ENCODE measurements at places on chromosomes 5 and 9. TPM values are rescaled to one million over a fixed set of nuclear protein-coding genes. Genes with fewer than 3 reads are reported as not detected.
A peak's percentile ranks its signal among the peaks of the same experiment; 100 is the strongest.

DNA sequence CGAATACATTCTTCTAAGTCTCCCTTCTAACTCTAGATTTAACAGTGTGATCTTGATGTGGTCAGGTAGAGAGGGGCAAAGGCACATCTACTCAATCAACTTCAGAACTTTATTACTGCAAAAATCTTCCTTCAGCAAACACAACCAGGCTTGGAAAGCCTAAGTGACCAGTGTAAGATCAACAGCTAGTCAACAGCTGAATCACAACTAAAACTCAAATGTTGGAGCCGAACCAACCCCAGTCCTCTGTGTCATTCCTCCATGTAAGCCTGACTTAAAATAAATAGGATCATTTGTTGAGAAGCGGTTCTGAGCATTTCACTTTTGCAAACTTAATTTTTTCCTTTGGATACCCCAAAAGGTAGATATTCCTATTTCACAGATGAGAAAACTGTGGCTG lies 352.7 kb downstream of the EBF1 start:
- DNase-seq, result no peak

Gene FSD1L
- total RNA-seq, result 5.9 TPM

Gene TBC1D2
- 10.8 TPM for total RNA-seq

DNA sequence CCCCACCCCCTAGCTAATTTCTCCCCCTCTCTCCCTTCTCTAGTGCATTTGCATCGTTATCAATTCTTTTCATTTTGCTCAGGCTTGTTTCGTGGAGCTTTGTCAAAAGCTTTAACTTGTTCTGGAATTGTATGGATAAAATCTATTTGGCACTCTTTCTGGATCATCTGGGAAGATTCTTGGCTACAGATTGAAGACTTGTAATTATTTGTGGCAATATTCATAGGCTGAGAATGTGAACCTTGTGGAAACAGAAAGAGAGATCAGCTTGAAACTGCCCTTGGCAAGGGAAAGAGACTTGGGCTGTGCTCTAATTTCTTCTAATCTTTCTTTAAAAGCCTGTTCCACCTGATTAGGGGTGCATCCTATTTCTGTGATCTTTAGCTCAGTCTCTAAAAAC lies 340.6 kb upstream of the DAB2 start:
- DNase-seq, result no peak

Gene TRIM32
- 18.7 TPM for total RNA-seq

DNA sequence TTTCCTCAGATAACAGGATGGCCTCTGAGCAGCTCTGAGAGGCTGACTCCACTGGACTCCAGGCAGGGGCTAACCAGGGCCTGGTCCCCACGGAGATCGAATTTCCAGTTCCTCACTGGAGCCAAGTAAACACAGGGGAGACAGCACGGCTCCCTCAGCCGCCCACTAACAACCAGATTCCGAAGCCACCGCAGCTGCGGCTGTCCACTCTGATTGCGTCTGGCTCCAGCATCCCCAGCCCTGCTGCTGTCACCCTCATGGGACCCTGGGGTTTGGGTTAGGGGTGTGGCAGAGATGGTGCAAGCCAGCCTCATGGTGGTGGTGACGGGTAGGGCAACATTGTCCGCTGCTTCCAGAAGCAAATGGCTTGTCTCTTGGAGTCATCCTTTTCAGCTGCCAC lies 172.6 kb downstream of the RGS3 start:
- peak; percentile 48 for DNase-seq

DNA sequence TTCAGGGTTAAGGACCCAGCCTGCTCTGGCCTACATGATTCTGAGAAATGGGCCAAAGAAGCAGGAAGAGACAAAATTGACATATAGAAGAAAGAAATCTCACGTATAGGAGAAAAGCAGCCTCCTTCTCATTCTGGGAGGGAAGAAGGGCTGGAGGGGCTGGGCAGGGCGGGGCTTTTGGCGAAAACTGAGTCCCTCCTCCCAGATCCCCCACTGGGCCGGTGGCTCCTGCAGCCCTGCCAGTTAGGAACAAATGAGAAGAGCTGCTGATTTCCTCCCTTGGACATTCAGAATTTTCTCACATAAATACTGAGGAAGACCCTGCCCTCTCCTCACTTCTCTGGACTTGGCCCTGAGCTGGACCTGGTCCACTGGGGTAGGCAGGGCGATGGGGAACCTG lies at the start of gene WNT8A:
TSS of gene WNT8A (plus strand) at position 332 of the 400 bp plus-strand sequence. CDS start 95 bp downstream, outside the sequence.
- DNase-seq, result no peak

DNA sequence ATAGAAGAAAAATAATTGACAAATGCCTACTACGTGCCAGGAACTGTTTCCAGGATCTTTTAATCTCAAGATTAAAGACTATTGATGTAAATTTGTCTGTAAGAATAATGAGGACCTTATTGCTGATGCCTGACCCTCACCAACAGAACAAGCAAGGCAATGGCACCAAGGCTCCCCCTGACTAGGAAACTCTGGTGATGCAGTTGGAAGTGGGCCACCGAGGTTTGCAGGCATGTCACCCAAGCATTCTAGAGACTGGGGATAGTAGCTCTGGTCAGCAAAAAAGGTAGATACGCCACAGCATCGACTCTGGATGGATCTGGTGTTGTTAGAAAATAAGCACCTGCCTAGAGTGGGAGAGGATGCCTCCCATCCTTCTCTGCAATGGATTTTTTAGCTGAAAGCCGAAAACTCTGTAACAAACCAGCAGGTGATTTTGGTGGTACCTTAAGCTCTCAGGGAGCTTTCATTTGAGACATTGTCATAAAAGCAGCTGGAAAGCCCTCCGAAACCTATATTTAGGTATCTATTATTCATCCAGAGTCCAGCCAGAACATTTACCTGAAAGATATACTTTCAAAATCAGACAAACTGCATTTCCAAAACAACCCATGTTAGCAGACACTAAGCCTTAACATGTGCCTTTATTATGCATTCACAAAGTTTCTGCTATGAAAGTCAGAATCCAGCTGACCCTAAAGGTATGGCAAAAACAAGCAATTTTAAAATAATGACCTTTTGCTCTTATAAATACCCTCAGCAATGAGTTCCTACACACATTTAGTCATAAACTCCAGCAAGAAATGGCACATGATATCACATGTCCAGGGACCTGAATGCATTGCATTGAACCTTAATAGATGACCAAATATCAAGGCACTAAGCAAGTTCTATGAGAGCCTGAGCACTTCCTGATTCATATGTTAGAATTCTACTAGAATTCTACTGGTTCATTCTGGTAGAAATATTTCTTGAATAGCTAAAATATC lies 308.4 kb downstream of the PDE4D start:
- no peak for DNase-seq

Gene SYNPO
- total RNA-seq, result 6.3 TPM

DNA sequence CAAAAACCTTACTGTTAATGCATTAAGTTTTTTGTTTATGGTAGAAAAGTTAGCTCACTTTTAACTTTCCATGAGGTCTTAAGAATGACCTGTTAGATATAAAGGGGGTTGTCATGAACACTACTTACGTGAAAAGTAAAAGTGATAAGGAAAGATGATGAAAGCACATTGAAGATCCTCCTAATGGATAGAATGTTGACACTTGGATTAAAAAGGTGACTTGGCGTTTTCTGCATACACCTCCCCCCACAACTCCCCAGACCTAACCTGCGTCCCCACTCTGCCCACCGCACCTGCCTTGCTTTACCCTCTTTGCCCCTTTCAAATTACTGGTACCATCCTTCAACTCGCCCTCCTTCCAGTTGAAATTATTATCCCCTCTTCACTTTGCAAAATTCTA lies 32.0 kb downstream of the TJP2 start:
- no peak for DNase-seq

DNA sequence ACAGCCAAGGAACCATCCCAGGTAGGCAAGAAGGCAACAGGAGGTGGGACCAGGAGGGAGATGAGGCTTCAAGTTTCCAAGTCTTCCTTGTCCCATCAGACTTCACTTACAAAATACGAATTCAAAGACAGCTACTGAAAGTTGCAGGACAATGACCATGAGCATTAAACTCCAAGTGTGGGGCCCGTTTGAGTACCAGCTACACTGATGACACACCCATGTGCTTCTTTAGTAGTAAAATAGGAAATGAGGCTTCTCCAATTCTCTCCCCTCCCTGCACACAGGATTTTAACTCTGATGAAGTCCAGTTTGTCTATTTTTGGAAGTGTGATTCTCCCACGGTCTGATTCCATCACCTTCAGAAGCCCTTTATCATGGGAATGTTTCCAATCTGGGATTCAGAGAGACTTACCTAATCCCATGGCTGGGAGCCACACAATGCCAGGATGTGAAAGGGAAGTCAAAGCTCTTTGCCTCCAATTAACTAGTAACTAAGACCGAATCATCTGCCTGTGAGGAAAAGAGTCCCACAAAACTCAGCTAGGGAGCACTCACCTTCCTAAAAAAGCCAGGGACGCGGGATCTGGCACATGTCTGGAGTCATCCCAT lies 222.8 kb upstream of the MSX2 start:
- DNase-seq, result no peak

Gene TAF11L5
- not detected for total RNA-seq

Gene STK32A
- 2.0 TPM for total RNA-seq

DNA sequence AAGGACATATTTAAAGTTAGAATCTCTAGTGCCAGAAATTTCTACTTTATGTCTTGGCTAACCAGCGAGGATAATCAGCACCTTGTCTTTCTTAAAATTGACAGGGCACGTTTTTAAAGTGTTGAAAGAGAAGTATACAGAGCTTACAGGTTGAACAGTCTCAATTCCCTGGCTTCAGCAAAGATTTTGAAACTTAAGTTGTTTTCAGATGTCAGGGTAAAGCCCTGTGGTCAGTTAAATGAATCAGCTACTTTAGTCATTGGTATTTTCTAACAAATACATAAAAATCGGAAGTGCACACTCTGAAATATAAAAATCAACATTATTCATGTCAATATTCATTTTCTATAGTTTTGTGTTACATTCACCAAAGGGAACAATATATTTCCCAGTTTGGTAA lies 29.1 kb downstream of the SNCAIP start:
- DNase-seq, result no peak

Gene FOXD4L4
- total RNA-seq, result 0.32 TPM

Gene ZNF367
- 1.8 TPM for total RNA-seq

Gene LCN9
- total RNA-seq, result not detected

DNA sequence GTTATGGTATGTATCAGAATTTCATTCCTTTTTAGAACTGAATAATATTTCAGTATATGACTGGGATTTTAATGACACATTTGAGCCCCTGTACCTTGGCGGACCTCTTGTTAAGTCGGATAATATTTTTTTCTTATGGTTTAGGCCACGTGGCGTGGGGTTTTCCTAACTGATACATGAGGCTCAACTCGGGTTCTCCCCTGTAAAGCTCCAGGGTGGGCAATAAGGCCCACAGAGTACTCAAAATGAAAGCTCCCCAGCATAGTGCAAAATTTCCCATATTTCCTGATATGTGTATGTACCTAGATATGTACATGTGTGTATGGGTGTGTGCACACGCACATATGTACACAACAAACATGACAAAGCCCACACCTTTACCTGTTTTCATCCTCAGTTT lies 24.5 kb downstream of the TICAM2 start:
- DNase-seq, result no peak

DNA sequence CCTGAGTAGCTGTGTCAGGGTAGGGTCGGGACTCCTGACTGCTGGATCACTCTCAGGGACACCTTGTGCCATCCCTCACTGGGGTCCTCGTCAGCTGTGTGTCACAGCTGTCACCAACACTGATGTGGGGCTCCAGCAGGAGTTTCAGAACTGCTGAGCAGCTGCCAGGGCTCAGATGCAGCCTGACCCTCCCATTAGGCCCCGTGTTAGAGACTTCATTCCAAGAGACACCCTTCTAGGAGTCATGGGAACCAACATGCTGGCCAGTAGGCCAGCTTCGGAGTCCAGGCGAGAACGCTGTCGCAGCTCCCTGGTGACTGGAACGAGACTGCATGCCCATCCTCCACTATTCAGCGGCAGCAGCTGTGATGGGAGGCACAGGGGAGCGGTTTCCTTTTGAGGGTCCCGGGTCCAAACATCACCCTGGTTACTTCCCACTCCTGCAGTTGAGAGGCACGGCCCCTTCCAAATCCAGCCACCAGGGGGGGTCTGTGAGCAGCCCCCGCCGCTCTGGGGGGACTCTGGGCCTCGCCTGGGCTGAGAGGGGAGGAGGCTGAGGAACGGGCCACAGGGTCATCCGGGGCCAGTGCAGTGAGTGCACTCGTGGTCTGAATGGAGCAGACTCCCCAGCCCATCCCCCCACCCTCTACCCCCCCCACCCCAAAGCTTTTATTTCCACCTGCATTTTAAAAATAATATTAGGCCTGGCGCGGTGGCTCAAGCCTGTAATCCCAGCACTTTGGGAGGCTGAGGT lies 12.6 kb upstream of the TCF7 start:
- no peak for DNase-seq

DNA sequence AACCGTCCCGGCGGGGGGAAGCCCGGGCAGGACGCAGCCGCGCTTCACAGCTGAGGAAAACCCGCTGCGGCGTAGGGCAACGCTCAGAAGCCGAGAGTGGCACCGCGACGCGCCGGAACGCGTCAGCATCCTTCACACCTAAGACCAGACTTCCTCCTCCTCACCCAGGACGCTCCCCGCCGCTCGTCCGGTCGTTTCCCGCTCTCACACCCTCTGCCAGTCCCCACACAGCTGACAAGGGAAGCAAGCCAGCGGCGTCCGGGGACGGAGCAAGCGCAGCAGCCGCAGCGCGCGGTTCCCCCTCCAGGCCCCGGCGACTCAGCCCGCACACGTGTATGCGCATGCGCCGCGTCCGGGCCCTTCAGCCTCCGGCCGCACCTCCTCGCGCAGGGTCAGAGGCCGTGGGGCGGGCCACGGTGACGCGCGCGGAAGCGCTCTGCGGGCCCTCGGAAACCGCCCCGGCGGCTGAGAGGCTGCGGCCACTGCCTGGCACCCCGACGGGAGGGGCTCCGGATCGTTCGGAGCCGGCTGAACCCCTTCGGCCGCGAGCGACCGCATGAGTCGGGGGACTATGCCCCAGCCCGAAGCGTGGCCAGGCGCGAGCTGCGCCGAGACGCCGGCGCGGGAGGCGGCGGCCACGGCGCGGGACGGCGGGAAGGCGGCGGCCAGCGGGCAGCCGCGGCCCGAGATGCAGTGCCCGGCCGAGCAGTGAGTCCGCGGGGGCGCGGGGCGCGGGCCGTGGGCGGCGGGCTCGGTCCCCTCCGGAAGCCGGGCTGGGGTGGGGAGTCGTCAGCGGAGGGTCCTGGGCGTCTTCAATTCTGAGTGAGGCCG lies at the start of gene OTULIN:
TSS of gene OTULIN (plus strand) at position 449 of the 831 bp plus-strand sequence. CDS start at position 557, 108 bp downstream.
- DNase-seq, result peak; percentile 78

- DNase-seq, result no peak
These were observed 189.5 kb downstream of the TMEM38B start for GRCh38 chr9:105883847-105884246.

GRCh38 chr5:134758176-134758503 lies 439 bp upstream of the DDX46 start:
- no peak for DNase-seq

DNA sequence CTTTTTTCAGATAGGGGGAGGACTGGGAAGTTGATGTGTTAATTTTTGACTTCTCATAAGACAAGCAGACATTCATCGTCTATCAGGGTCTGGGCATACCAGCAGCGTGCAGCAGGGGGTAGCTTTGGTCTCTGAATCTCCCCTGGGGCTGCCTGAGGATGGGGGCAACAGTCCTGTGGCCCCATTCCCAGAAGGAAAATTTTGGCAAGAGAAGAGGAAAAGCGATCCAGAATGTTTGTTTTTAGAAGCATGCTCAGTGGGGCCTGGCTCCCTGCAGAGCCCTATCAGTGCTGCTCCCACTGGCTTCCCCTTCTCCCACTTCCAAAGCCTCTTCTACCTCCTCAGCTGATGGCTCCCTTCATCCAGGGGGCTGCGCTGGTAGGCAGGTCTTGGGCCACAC lies 194.8 kb upstream of the IL12B start:
- DNase-seq, result no peak

Gene PANK3
- total RNA-seq, result 56.1 TPM

Gene LRRTM2
- total RNA-seq, result 1.0 TPM
